ENCODE measurements at places on chromosomes 11 and 22. TPM values are rescaled to one million over a fixed set of nuclear protein-coding genes. Genes with fewer than 3 reads are reported as not detected.

Gene STIP1
- total RNA-seq = 69.4 TPM

DNA sequence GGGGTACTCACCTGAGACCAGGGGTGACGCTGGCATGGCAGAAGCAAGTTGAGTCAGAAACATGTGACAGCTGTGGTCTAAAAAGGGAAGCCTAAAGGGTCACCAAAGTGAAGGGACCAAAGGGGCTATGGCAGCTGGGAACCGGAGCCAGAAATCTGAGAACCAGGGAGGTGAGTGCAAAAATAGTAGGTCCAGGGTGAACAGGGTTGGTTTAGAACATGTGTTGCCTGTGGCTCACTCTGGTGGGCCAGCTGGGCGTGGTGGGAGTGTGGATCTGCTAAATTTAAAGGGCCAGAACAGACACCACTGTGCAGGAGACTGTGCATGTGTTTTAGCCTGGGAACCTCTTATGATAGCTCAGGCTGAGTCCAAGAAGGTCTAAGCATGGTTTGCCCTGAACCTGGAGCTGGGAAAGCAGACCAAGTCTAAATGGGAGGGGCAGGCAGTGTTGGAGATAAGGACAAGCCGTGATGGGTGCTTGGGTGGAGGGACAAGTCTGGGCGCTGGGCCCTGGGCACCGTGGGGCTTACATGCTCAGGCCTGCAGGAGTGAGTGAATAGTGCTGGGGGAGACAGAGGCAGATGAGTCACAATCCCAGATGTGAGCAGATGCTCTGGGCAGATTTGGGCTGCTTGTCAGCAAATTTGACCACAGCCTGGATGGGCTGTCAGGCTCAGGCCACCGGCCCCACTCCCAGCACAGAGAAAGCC, 41.4 kb upstream of the ZBED5 start:
- no peak for DNase-seq

Gene IGLL1
- not detected for total RNA-seq

DNA sequence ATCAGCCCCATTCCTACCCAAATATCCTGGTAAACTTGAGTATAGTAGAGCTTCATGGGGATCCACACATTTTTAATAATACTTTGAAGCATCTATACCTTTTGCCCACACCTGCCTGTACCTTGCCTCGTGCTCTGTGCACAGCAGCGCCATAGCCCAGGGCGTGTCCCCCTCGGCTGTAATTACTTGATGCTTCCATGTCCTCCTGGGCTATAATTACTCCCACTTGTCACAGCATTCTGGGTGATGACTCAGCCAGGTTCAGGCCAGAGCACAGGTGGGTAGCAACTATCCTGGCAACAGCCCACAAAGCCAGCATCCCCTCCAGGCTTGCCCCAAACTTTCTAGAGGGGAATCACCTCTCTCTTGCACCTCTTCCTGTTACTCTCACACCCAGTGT, 23.7 kb upstream of the SLC36A4 start:
- DNase-seq = no peak

Gene MMP20
- total RNA-seq = not detected

Gene OR52A1
- not detected for total RNA-seq

Gene TMX2
- total RNA-seq = 44.6 TPM

- DNase-seq = peak; percentile 71
Observed at GRCh38 chr11:73982595-73982989, at the start of gene UCP2. TSS of gene UCP2 (minus strand) at chr11:73982843. CDS start at chr11:73978378, 4,465 bp downstream.

GRCh38 chr11:131724436-131724975, 354.1 kb downstream of the NTM start:
- DNase-seq = no peak

Gene RBFOX2
- total RNA-seq = 454 TPM

DNA sequence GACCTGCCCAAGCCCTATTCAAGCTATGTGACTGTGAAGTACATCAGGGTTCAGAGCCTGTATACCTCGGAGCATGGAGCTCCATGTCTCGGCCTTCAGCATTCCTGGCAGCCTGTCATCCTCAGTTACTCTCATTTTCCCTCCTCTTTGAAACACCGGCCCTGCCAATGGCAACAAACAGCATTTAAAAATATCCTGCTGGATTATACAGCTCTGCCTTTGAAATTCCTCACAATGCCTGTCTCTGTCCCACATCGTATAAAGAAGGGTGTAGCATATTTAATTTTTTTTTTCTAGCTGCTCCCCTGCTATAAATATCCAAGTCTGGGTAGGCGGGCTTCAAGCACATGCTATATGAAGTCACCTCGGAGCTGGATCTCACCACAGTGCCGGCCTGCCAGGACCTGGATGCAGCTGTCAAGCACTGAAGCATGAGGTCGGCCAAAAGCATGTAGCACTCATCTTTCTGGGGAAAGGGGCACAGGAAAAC, 11.8 kb downstream of the ABTB2 start:
- no peak for DNase-seq

Gene TTC28
- total RNA-seq = 157 TPM

DNA sequence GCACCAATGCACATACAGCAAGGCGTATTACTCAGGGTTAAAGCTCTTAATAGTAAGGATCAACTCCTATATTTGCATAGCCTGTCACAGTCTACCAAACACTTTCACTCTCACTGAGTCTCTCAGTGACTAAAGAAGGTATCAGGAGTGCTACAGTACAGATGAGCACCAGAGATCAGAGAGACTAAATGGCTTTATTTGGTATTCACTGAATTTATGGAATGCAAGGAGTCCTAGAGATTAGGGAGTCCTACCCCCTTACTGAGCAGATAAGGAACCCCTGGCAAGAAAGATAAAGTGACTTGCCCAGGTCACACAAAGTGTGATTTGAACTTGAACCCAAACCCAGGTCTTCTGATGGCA, 396.4 kb upstream of the CCDC90B start:
- DNase-seq = no peak

GRCh38 chr11:10456519-10456918, 1.5 kb downstream of the AMPD3 start:
- DNase-seq = no peak

Gene ZDHHC8
- total RNA-seq = 3.3 TPM

- DNase-seq = no peak
Observed at GRCh38 chr11:24609192-24610119, 112.6 kb downstream of the LUZP2 start.

GRCh38 chr22:49586873-49587272, 240.8 kb downstream of the BRD1 start:
- DNase-seq = no peak

Gene WNT7B
- 6.6 TPM for total RNA-seq

Gene RAPSN
- total RNA-seq = not detected

GRCh38 chr11:3942956-3943497, 87.6 kb downstream of the STIM1 start:
- DNase-seq = no peak

DNA sequence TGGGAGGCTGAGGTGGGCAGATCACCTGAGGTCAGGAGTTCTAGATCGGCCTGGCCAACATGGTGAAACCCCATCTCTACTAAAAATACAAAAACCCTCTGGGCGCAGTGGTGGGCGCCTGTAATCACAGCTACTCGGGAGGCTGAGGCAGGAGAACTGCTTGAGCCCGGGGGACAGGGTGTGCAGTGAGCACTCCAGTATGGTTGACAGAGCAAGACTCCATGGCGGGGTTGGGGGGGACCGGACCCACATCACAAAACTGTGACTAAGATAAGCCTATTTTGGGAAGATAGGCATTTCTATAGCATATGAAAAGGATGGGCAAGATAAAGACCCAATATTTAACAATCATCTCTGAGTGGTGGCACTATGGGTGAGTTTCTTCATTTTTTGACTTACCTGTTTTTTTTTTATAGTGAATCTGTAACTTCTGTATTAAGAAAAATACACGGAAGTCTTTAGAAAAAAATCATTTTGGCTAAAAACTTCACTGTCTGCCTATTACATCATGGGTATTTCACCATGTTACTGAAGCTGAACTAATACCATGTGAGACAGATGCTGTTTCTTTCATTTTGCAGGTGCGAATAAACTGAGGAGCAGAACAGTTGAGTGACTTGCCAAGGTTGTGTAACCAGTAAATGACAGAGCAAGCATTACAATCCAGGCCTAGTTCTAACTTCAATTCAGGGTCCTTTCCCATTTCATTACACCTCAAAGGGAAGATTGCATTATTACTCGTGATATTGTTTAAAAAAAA, 2.5 kb downstream of the CELF1 start:
- no peak for DNase-seq

- DNase-seq = no peak
Observed at GRCh38 chr11:87722756-87723565, 452.3 kb downstream of the RAB38 start.

Gene FAM181B
- total RNA-seq = 9.7 TPM

DNA sequence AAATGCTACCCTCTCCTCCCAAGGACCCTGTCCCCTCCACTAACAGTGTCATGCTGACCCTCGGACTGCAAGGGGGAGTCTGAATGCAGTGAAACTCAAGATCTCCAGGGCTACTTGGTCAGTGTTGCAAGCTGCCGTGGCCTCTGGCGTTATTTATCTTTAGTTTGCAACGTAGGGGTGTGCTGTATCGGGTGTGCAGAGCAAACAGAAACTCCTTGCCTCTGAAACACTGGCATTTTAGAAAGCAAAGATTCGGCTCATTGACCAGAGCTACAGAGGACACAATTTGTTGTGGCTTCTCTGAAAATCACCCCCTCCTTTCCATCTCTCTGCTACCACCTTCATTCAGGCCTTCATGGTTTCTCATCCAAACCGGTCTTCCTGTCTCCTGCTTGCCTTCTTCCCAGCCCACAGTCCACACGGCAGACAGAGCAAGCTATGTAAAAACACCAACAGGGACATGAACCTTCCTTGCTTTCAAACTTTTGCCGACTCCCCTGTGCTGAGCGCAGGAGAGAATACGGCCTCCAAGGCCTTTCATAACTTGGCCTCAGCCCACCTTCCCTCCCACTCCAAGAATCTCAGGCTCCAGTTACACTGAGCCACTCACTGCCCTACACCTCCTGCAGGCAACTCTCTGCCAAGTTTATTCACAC, 14.9 kb downstream of the FZD4 start:
- DNase-seq = no peak

Gene ABCC8
- total RNA-seq = 9.8 TPM

DNA sequence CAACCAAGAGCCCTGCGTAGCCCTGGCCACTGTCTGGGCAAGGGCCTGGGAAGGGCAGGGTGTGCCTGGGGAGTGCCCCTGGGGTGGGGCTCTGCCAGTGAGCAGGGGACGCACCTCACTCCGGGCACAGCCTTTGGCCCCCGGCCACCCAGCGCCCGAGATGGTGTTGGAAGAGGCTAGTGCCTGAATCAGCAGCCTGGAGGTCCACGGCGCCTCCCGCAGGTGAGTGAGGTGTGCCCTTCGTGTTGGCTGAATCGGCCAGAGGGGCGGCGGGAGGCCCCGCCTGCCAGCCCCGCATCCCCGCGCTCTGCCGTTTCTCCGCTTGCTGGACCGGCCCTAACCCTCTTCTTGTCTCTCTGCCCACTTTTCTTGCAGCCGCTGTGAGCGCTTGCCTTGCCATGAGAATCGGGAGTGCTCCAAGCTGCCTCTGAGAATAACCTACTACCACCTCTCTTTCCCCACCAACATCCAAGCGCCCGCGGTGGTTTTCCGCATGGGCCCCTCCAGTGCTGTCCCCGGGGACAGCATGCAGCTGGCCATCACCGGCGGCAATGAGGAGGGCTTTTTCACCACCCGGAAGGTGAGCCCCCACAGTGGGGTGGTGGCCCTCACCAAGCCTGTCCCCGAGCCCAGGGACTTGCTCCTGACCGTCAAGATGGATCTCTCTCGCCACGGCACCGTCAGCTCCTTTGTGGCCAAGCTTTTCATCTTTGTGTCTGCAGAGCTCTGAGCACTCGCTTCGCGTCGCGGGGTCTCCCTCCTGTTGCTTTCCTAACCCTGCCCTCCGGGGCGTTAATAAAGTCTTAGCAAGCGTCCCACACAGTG, 60.1 kb downstream of the FBLN1 start:
- no peak for DNase-seq

Gene BEST1
- total RNA-seq = 1.2 TPM

- peak; percentile 93 for DNase-seq
Observed at GRCh38 chr11:3049430-3050243, 7.6 kb downstream of the CARS1 start.

Gene TCN1
- 1.2 TPM for total RNA-seq

Gene RASL10A
- 15.0 TPM for total RNA-seq

- DNase-seq = no peak
Observed at GRCh38 chr11:27721264-27722116, 21.2 kb upstream of the BDNF start.

DNA sequence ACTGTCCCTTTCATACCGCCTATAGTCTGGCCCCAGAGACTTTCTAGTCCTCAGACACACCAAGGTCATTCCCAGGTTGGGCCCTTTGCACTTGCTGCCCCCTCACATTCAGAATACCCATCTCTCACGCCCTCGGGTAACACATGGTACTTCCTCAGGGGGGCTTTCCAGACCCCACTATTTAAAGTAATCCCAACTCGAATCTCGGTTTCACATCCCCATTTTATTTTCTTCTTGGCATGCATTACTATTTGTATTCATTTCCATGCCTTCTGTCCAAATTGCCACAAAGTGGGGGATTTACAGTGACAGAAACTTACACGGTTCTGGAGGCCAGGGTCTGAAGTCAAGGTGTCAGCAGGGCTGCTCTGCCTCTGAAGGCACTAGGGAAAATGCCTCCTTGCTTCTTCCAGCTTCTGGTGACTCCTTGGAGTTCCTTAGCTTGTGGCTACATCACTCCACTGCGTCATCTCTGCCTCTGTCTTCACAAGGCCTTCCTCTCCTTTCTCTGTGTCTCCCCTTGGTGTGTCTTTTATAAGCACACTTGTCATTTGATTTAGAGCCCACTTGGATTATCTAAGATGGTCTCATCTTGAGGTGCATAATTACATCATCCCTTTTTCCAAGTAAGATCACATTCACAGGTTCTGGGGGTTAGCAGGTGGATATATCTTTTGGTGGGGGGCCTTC, 15.1 kb downstream of the RCN1 start:
- no peak for DNase-seq

DNA sequence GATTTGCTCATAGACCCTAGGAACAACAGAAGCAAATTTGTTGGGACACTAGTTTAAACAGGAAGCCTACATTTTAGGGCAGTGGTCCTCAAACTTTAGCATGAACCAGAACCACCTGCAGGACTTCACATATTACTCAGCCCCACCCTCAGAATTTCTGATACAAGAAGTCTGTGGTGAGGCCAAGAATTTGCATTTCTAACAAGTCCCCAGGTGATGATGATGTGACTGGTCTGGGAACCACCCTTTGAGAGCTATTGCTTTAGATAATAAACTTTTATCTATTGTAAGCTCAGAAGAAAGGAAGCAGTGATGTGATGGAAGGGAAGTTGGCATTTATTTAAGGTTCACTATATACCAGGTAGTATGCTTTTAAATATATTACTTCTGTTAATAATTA, 194.0 kb downstream of the FAM181B start:
- no peak for DNase-seq

- DNase-seq = no peak
Observed at GRCh38 chr22:29994027-29994715, 86.1 kb upstream of the HORMAD2 start.

GRCh38 chr11:12061851-12062560, 48.4 kb upstream of the MICAL2 start:
- no peak for DNase-seq

Data from occipital lobe (tissue), 3 donors.